ENCODE measurements at places on chromosomes 3 and 15.

- no peak for DNase-seq
These were observed 55.5 kb downstream of the PLS1 start for GRCh38 chr3:142651711-142652110.

DNA sequence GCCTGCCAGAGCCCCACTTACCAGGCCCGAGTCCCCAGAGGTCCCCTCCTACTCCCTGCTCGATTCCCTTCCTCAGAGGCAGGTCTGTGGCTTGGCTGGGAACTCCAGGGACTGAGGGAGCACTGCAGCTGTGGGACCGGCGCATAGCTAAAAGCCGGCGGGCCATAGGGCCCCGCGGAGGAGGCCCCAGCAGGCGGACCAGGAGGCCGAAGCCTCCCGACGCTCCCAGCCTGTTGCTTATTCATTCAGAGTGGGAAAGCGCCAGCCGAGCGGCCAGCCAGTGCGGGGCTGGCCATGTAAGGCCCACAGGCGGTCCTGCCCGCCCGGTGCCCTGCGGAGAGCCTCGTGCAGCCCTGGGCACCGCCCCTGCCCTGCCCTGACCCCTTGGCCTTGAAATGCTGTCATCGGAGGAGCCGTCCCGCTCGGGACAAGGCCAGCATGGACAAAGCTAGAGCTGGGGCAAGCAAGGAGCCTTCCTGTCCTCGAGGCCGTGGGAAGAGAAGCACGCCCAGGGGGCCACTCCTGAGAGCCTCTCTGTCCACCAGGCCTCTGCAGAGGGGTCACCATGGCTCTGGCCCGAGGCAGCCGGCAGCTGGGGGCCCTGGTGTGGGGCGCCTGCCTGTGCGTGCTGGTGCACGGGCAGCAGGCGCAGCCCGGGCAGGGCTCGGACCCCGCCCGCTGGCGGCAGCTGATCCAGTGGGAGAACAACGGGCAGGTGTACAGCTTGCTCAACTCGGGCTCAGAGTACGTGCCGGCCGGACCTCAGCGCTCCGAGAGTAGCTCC is at the start of gene LOXL1:
Gene LOXL1, plus strand, starts transcription at position 244 of the 784 bp plus-strand sequence. Its CDS starts 322 bp downstream, at position 566.
- DNase-seq, result no peak

GRCh38 chr3:49751501-49751900 is 27.8 kb upstream of the GMPPB start:
- DNase-seq, result no peak

- no peak for DNase-seq
These were observed 16.0 kb upstream of the MYO1E start for GRCh38 chr15:59388670-59389069.

GRCh38 chr3:72657666-72658065 is 190.6 kb downstream of the SHQ1 start:
- peak; percentile 8 for DNase-seq

DNA sequence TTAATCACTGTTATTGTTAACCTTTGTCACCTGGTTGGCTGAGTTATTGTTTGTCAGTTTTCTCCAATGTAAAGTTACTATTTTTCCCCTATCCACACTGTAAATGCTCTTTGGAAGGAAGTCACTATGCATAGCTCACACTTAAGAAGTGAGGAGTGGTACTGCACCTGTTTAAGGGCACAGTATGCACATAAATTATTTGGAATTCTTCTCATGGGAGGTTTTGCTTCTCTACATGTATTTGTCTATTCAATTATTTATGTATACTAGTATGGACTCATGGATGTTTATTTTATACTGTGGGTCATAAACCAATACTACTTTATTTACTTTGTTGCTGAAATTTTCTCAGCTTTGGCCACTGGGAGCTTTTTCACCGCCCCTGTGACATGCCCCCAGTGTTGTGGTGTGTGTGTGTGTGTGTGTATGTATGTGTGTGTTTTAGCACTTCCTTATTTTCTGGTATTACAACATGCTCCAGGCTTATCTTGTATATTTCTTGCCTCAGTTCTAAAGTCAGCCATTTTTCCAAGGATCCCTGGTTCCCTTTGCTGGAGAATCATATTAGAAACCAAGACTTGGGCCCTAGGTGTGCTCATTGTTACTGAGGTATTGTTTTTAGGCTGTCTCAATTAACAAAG is 290.5 kb downstream of the KBTBD8 start:
- no peak for DNase-seq

Data from stimulated activated CD8-positive, alpha-beta memory T cell treated with anti-CD3 and anti-CD28 coated beads, Interleukin-15, amount 100 ng/mL, for 4 hours (primary cell).